Glutamatergic neuron (in vitro differentiated cells): ENCODE measurements at places on chromosomes 1 and 21. TPM values are rescaled to one million over a fixed set of nuclear protein-coding genes. Genes with fewer than 3 reads are reported as not detected.

DNA sequence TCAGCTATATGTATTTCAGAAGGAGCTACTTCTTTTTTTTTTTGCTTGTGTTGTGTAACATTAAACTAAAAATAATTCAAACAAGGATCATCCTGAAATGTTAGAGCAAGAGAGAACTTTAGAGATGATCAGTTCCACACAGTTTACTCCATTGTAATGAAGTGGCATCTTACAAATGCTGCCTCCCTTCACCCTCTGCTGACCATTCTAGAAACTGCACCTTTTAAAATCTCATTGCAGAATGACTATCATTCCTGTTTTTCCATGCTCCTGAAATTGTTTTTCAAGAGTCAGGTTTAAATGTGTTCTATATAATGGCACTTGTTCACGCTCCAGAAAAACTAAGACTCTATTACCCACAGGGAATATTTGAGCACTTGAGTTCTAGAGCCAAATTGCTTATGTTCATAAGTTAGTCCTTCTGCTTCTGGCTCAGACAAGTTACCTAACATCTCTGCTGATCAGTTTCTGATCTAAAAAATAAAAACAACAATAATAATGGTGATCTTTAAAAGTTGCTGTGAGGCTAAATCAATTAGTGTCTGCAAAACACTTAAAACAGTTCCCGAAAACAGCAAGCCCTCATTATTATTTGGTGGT is 21.5 kb upstream of the SLC44A5 start:
- no peak for DNase-seq
- H3K4me1 ChIP-seq = no peaks in the 10 kb centered on the region
- H3K27ac ChIP-seq = no peak overlapping the region
- no peaks in the 10 kb centered on the region for H3K36me3 ChIP-seq

Gene KCNJ15
- total RNA-seq = not detected

Gene OR4F29
- not detected for total RNA-seq

- no peak overlapping the region for H3K27ac ChIP-seq
- no peaks in the 10 kb centered on the region for H3K4me1 ChIP-seq
- DNase-seq = no peak
- H3K27me3 ChIP-seq = peaks cover 3% of the 10 kb centered on the region
Measured at GRCh38 chr1:45488666-45489377, 2.1 kb downstream of the TESK2 start.

DNA sequence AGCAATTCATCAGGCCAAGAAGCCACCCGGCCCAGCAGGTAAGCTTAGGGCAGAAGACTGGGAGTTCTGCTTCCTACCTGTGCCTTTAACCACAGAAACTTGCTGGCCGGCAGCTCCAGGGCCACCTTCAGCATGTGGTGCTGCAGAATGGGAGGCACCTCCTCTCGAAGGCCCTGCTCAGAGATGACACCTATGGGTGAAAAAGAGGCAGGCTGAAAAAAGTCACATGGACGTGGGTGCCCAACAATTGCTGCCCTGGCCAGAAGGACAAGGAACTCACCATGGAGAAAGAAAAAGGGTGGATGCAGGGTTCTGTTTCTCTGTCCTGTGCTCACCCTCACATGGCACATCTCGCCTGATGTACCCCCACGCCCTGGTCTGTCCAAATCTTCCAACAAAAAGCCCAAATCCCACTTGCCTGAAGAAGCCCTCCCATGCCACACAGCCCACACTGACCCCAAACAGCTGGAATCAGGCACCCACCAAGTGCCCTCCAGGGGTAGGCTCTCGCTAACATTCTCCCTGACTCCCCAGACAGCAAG is 33.0 kb downstream of the URB1 start:
- H3K27ac ChIP-seq = no peak overlapping the region
- peaks cover 5% of the 10 kb centered on the region for H3K4me1 ChIP-seq
- H3K27me3 ChIP-seq = no peaks in the 10 kb centered on the region
- peaks cover 8% of the 10 kb centered on the region for H3K36me3 ChIP-seq
- no peak for DNase-seq

- no peak for DNase-seq
- H3K36me3 ChIP-seq = no peaks in the 10 kb centered on the region
- H3K4me1 ChIP-seq = peaks cover 10% of the 10 kb centered on the region
- no peaks in the 10 kb centered on the region for H3K27me3 ChIP-seq
- no peak overlapping the region for H3K4me3 ChIP-seq
Measured at GRCh38 chr21:41900401-41900800, 21.3 kb upstream of the PRDM15 start.

DNA sequence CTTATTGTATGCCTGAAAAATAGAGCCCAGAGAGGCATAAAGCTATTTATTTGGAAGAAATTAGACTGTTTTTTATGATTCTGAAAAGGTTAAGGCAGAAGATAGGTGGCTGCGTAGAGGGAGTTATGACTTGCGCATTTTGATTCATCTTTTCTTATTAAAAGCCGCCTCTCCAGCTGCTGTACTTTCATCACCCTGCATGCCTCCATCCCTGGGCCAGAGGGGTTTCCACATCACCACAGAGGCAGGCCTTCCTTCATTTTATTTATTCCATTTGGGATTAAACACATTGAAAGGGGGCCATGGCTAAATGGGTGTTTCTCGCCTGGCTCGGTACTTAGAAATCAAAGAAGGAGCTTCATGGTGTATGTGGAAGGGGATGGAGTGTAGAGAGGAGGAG is 14.6 kb upstream of the RGS8 start:
- peaks cover 56% of the 10 kb centered on the region for H3K4me1 ChIP-seq
- H3K27ac ChIP-seq = peak overlapping the region; percentile 82

DNA sequence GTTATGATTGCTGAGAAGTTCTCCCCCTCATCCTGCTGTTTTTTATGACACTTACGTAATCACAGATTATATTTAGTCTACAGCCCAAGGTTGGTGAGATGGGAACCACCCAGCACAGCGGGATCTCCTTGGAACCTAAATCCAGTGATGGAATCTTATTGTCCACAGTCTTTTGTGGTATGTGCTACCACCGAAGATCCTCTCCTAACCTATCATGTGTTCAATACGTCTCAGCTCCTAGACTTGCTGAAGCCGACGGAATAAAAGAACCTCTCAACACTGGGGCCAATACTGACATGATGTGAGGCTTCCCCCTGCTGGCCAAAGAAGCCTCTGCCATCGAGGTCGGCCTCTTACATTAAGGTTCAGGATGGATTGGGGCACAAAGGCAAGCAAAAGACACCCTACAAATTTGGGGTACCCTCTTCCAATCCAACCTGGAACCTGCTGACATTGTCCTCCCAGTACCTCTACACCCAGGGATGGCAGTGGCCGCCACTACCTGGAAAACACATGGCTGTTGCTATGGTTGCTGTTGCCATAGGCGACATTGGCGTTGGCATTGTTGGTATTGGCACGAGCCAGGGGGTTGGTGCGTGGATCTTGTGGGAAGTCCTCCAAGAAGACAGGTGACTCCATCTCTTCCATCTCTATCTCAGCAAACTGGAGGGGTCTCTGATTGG is 19.4 kb upstream of the KIF21B start:
- peaks cover 4% of the 10 kb centered on the region for H3K27me3 ChIP-seq
- no peak overlapping the region for H3K27ac ChIP-seq
- no peaks in the 10 kb centered on the region for H3K4me1 ChIP-seq
- peak; percentile 68 for DNase-seq
- no peaks in the 10 kb centered on the region for H3K36me3 ChIP-seq

Gene IGSF9
- total RNA-seq = 23.4 TPM

DNA sequence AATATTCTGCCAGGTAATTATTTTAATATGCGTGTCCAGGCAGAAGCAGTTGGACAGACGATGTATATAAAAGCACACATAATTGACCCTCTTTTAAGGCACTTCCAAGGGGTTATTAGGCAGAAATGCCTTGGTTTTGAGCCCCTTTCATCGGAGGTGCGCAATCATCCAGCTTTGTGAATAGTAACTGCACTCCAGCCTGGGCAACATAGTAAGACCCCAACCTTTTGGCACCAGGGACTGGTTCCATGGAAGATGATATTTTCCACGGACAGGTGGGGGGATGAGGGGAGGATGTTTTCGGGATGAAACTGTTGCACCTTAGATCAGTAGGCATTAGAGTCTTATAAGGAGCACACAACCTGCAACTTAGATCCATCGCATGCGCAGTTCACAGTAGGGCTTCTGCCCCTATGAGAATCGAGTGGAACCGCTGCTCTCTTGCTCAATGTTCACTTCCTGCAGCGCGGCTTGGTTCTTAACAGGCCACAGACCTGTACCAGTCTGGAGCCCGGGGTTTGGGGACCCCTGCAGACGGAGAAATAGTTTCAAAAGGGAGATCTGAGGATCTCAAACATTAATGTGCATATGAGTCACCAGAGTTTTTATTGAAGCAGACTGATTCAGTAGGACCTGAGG is 1.8 kb upstream of the MCOLN2 start:
- no peak for DNase-seq
- H3K4me3 ChIP-seq = peak overlapping the region; percentile 74
- peaks cover 3% of the 10 kb centered on the region for H3K4me1 ChIP-seq
- peaks cover 9% of the 10 kb centered on the region for H3K27me3 ChIP-seq
- no peak overlapping the region for H3K27ac ChIP-seq

Gene CD1E
- not detected for total RNA-seq

DNA sequence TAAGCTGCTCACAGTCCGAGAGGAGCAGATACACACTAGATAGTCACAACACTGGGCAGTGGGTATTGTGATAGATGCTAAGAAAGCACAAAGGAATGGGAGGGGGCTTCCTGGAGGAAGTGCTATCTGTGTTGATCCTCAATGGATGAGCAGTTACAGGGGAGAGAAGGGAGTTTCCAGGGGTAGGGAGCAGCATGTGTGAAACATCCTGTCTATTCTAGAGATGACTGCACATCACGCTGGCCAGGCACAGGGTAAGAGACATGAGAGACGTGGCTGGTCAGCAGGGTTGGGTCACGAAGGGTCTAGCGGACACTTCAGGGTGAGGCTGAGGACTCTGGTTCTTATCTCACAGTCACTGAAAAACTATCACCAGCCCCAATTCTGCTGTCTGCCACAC is 235.2 kb downstream of the TRABD2B start:
- no peak overlapping the region for H3K27ac ChIP-seq
- DNase-seq = no peak
- no peaks in the 10 kb centered on the region for H3K4me1 ChIP-seq

GRCh38 chr1:91091812-91092211 is 70.0 kb upstream of the ZNF644 start:
- H3K4me1 ChIP-seq = no peaks in the 10 kb centered on the region
- no peak for DNase-seq
- no peak overlapping the region for H3K4me3 ChIP-seq
- no peaks in the 10 kb centered on the region for H3K27me3 ChIP-seq

Gene C1QTNF12
- total RNA-seq = 9.1 TPM

- DNase-seq = no peak
- no peaks in the 10 kb centered on the region for H3K27me3 ChIP-seq
- peaks cover 5% of the 10 kb centered on the region for H3K4me1 ChIP-seq
- no peak overlapping the region for H3K27ac ChIP-seq
Measured at GRCh38 chr1:82867781-82868180, 1067.0 kb downstream of the ADGRL2 start.

Gene MUTYH
- total RNA-seq = 33.7 TPM

GRCh38 chr1:173523329-173523728 is 46.2 kb downstream of the PRDX6 start:
- no peaks in the 10 kb centered on the region for H3K27me3 ChIP-seq
- no peak for DNase-seq
- H3K4me1 ChIP-seq = peaks cover 4% of the 10 kb centered on the region
- no peak overlapping the region for H3K27ac ChIP-seq
- no peaks in the 10 kb centered on the region for H3K36me3 ChIP-seq
